Central memory CD8-positive, alpha-beta T cell (primary cell): ENCODE measurements at places on chromosomes 16 and 17.

- no peak for DNase-seq
Observed at GRCh38 chr17:30200106-30200505, 35.4 kb downstream of the SLC6A4 start.

GRCh38 chr17:72631568-72631948 is 460.9 kb downstream of the SLC39A11 start:
- no peak for DNase-seq

DNA sequence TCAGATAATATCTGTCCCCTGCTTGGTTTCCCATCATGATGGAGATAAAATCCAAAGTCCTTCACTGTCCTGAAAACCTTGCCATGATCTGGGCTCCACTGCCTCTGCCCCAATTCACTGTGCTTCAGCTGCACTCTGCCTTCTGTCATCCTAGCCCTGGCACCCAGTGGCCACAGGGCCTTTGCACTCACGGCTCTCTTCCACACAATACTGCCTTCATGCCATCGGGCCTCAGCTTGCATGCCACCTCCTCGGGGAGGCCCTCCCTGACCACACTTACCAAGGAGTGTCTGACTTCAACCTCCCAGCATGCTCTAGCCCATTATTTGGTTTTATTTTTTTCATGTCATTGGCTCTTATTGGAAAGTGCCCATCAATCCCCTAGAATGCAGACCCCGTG is 146.1 kb downstream of the C16orf78 start:
- DNase-seq = no peak

DNA sequence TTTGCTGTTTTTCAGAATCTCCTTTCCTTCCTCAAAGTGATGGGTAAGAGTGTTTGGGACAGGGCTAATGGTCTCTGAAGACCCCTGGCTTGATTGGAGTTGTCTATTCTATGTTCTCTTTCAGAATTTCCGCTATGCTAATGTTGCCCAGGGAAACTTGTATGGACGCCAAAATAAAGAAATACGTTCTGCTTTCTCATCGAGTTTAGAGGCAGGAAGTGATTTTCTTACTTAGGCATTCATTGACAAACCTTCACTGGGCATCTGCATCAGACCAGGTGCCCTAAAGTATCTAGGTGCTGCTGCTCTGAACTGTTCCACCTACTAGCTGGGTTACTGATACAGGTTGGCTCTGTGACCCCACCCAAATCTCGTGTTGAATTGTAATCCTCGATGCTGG is 787.9 kb upstream of the EEF2KMT start:
- no peak for DNase-seq

DNA sequence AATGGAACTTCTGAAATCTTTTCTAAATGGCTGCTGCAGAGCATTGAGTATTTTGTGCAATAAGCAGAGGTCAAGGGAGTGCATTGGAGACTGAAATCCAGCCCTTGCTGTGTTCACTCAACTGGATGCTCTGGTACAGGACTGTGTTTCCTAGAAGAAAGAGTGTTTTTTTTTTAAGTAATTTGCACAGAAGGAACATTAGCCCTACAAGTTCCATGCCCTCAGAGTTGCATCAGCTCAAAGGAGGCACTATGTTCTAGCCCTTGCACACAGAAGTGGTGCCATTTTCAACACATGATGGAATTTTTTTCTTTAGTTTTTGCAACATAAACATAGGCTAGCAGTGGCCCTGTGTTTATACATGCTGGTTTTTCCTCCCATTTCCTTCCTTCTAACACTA is 144.1 kb upstream of the HLF start:
- no peak for DNase-seq

DNA sequence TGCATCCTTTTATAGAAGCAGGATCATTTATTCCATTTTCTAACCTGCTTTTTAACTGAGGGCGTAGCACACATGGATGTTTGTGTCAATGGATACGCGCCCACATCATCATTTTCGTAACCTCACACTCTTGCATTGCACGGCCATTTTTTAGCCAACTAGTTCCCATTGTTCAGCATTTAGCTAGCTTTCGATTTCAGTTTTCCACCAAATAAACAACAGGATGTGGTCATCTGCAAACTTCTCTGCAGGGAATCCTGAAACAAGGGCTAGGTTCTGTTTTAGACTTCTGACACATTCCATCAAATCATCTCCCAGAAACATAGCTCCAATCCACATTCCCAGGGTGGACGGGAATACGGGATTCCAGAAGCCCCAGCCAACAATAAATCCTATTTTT is 6.4 kb downstream of the CYB561 start:
- no peak for DNase-seq

GRCh38 chr16:56609463-56609921 is 1.1 kb downstream of the MT2A start:
- DNase-seq = no peak

DNA sequence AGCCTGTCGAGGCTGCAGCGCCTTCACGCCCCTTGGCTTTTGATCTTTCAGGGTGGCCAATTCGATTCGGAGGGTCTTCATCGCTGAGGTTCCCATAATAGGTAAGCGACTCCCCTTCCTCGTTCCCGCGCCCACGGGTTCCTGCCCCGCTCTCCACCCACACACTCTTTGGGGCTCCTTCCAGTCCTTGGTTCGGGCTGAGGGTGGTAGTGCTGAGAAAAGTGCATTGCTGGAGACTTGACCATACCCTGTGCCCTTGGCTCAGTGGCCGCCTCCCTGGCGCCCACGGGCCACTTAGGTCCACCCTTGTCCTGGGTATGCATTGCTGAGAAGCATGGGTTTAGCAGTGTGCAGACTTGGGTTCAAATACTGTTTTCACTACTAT is 491 bp downstream of the POLR2C start:
- DNase-seq = no peak

DNA sequence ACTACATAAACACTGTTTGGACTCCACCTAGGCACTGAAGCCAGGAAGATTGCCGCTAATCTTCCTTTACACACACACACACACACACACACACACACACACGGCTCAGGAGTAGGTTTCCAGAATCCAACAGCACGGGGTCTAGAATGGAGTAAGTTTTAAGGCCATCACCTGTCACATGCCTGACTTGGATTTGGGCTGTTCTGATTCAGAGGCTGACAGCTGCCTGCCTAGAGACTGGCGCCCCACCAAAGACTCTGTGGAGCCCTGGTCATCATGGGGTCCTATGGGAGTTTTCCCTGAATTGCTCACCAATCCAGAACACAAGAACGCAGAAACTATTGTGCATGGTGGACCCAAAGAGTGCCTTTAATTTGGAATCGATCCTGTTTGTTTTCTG is 10.9 kb downstream of the CDRT4 start:
- no peak for DNase-seq

DNA sequence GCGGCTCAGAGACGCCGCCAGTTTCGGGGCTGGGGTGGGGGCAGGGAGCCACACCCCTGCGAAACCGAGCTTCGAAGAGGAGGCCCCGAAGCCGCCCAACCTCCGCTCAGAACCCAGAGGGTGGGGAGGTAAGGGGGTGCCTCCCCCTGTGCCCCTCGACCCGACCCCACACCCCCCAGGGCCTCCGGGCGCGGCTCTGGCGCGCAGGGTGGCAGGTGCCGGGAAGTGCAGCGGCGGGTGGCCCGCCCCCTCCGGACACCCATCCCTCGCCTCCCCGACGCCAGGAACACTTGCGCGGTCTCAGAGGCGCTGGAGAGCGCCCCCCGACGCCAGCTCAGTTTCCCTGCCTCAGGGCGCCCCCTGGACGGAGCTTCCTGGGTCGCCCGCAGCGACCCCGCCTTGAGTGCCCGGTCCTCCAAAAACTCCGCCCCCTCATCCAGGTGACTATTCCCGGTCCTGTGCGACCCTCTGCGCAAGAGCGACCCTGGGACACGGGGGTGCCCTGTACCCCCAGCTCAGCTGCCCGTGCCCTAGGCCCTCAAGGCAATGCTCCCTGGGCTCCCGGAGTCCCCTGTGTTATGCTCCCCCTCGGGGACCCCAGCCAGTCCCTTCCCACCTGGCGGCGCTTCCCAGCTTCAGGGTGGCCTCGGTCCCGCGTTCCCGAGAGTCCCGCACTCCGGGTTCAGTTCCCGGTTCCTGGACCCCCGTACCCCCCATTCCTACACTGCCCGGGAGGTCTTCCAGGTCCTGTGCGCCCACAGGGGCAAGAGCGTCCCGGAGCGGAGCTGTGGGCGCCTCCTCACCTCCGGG is 562 bp downstream of the PPL start:
- no peak for DNase-seq

DNA sequence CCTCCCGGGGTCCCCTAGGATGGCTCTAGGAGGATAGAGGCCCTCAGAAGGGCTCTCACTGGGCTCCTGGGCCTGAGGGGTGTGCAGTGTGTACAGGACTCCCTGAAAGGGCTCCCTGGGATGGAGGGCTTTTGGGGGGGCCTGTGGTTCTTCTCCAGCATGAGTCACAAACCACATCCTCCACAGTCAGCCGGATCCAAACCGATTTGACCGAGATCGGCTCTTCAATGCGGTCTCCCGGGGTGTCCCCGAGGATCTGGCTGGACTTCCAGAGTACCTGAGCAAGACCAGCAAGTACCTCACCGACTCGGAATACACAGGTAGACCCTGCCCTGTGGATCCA is 4.5 kb downstream of the TRPV2 start:
- DNase-seq = no peak

DNA sequence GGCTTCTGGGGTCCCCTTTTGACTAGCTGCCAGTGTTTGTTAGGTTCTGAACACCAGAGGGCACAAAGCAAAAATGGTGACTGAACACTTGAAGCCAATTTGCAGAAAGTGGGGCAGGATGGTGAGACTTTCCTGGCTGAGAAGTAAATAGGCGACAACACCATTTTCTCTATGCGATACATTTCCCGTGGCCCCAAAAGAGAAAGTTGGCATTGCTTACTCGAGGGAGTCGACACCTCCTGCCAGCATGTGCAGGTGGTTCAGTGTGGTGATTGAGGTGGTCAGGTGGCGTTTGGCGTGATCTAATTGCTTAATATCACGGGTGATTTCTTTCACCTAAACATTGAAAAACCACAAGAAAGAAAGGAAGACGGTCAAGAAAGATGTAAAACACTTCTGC is 59.0 kb downstream of the VPS53 start:
- no peak for DNase-seq

DNA sequence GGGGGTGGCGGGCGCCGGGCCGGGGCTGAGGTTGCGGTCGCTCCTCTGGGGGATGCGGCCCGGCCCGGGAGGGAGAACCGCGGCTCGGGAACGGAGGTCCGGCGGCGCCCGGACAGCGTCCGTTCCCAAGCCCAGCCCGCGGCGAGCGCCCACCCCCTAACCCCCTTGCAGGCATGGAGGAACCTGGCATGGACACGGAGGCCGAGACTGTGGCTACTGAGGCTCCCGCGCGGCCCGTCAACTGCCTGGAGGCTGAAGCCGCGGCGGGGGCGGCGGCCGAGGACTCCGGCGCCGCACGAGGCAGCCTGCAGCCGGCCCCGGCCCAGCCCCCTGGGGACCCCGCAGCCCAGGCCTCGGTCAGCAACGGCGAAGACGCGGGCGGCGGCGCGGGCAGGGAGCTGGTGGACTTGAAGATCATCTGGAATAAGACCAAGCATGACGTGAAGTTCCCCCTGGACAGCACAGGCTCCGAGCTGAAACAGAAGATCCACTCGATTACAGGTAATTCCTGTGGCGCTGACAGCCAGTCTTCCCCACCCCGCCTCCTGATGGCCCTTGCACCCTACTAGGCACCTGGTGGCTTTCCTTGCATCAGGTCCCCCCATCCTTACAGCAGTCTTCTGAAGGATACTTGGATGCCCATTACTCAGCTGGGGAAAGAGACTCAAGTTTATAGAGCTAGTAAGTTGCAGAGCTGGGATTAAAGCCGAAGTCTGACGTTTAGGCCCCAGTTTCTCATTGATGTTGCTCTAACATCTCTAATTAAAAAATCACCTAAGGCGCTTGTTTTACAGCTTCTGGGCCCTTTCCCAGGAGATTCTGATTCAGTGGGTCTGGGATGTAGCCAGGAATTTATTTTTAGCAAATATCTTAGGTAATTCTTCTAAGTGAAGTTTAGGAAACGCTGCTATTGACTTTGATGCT is 514 bp downstream of the UBFD1 start:
- DNase-seq = no peak

DNA sequence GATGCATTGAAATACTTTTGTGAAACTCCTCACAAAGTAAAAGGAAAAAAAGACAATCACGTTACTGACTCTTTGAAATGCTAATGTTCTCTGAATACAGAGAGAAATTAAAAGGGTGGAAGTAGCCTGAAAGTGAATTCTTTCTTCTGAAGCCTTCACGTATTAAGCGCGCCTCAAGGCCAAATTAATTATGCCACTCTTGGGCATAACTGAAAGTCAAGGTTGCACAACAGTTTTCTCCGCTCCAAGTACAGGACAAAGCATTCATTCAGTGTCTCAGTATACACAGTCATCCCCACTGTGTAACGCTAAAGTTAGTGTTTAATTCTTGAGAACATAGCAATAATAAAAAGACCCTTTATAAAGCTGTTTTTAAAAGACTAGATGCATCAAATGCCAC is 21.5 kb downstream of the PARN start:
- DNase-seq = no peak

DNA sequence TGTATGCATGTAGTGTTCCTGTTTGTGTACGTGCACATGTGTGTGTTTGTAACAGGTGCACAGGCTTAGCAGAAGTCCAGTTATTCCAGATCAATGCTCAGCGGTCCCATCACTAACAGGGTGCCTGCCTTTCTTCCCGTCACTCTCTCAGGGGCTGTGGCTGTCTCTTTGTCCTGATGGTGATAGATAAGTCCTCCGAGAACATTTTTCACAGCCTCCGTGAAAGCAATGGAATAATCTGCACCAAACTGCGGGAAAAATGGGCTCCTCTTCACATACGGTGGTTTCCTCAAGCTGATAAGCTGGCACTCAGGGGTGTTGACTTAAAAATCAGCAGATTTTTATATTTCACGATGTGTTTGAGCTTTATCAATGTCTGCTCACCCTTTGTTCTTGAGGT is 342.3 kb downstream of the TMEM114 start:
- DNase-seq = no peak

DNA sequence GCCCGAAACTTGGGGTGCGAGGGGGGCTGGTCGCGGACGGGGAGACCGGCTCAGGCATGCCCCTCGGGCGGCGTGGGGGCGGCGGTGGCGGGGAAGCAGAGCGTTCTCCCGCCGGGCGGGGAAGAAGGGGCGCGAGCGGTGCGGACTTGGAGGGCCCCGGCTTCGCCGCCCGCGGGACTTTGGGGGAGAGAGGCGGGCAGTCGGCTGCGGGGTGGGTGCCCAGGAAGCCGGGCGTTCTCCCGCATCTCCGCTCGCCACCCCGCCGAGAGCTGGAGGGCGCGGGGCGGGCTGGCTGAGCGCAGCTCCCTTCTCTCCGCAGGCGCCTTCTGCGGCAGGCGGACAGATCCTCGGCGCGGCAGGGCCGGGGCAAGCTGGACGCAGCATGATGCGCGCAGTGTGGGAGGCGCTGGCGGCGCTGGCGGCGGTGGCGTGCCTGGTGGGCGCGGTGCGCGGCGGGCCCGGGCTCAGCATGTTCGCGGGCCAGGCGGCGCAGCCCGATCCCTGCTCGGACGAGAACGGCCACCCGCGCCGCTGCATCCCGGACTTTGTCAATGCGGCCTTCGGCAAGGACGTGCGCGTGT is 772 bp downstream of the NTN1 start:
- no peak for DNase-seq

- DNase-seq = no peak
Observed at GRCh38 chr17:4908301-4908700, 5.4 kb upstream of the CHRNE start.

GRCh38 chr17:41071606-41072360 is 6.1 kb upstream of the KRTAP2-4 start:
- DNase-seq = no peak

- DNase-seq = no peak
Observed at GRCh38 chr17:50686494-50687199, 21.1 kb downstream of the ANKRD40 start.

- DNase-seq = no peak
Observed at GRCh38 chr17:4467287-4467686, 31.4 kb upstream of the SPNS2 start.
